Fibroblast of skin of right quadriceps (primary cell): ENCODE measurements at places on chromosomes 2 and 18.

- DNase-seq = no peak
Measured at GRCh38 chr2:7052404-7052803, 135.2 kb downstream of the RNF144A start.

- DNase-seq = no peak
Measured at GRCh38 chr2:160735696-160736095, 242.1 kb upstream of the RBMS1 start.

GRCh38 chr2:9799011-9799596 is 44.2 kb upstream of the TAF1B start:
- no peak for DNase-seq

DNA sequence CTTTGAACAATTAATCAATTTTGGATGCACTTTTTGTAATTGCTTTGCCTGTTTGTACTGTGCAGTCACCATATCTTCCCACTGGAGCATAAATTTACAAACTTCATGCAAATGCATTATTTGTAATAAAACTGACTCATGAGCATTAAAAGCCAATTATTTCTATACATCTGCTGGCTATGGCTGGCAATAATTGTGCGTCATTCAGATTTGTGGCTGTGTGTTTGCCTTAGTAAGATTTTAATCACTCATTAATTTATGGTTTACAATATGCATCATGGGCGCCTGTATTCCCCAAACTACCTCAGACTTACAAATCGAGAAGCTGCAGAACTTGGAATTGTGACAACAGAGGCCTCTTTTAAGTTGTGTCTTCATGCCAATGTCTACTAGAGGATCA is 132.4 kb upstream of the TRIB2 start:
- peak; percentile 78 for DNase-seq

DNA sequence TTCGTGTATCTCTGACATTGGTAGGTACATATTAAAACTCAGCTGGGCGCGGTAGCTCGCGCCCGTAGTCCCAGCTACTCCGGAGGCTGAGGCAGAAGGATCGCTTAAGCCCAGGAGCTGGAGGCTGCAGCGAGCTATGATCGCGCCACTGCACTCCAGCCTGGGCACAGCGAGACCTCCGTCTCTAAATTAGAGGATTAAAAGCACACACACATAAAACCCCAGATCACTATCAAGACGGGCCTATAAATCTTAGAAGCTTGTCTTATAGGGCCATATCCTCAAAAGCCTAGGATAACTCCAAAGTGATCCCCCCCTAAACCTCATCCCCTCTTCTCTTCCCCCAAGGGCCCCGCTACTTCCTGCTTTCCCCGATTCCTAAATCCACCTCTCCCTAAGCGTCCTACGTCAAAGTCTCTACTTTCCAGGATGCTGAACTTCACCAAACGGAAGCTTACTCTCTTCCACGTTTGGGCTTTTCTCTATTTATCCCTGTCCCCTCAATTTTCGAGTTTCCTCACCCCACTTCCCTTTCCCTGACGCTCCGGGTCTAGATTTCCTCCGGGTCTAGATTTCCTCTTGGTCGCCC is 707 bp downstream of the KRCC1 start:
- DNase-seq = peak; percentile 47
